Stimulated activated CD4-positive, alpha-beta T cell treated with anti-CD3 and anti-CD28 coated beads, Interleukin-12 subunit alpha, Interleukin-12 subunit beta, amount 100 ng/mL, for 48 hours (primary cell): ENCODE measurements at places on chromosomes 11 and 22.

DNA sequence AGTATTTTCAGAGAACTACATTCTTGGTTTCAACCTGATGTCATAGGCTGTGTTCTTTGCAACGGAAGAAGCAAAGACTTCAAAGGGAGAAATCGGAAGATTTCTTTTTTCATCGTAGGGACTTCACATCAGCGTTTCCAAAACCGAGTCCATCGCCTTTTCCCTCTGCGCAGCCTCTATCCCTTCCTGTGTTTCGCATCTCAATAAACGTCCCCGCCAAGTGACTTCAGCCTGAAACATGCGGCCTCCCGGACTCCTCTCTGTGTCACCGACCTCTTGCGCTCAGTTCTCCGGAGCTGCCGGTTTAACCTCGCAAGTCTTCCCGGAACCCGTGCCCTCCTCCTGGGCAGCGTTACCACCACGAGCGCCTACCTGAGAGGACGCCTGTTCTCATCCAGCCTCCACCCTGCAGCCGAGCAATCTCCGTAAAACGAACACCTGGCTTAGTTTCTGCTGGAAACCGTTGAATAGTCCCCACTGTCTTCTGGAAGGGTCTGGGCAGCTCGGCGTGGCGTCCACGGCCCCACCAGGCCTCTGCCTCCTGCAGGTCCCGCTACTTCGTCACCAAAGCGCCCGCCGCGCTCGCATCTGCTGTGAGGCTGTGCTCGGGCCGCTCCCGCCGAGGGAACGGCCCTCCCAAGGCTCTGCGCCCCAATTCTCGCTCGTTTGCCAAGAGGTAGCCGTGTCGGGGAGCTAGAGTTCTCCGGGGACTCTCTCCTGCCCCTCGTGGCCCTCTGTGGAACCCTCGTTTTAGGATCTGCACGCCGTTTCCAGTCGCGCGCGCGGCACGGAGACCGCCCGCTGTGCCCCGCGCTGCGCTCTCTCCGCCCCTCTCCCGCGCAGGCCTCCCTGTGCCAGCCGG lies at the start of gene GLB1L3:
Gene GLB1L3, plus strand, starts transcription at position 846 of the 862 bp plus-strand sequence. CDS start 362 bp downstream, outside the sequence.
- peak; percentile 68 for DNase-seq

DNA sequence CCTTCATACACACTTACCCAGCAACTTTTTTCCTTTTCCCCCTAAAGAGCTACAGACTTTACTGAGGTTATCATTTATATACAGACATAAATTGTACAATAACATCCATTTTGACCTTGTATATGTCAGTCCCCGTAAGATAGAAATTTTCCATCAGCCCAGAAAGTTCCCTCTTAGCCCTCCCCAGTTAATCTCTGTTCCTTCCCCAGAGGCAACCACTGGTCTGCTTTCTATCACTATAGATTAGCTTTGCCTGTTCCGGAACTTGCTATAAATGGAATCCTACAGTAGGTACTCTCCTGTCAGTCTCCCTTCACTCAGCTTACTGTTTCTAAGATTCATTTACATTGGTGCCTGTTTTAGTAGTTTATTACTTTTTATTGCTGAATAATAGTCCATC lies 54.9 kb downstream of the TSPAN18 start:
- DNase-seq = no peak

GRCh38 chr22:31284281-31285155 lies 7.8 kb downstream of the PIK3IP1 start:
- DNase-seq = no peak

- DNase-seq = no peak
These were observed 21.9 kb downstream of the SAMM50 start for GRCh38 chr22:43976861-43977795.

GRCh38 chr11:103322821-103323220 lies 213.6 kb downstream of the DYNC2H1 start:
- DNase-seq = no peak

DNA sequence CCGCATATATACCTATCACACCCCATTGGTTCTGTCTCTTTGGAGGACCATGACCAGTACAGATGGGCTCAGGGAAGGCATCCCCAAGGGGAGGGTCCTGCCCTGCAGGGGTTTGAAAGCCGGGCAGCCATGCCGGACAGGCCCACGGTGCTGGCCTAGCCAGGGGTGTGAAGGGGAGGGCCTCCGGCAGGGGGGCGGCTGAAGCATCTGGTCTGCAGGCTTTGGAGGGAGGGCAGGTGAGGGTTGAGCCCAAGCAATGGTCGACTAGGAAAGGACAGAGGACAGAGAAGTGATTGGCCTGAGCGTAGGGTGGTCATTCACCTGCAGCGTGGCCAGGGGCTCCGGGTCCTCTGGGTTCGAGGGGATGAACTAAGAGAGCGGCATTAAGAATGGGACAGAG lies 11.2 kb upstream of the CTSD start:
- no peak for DNase-seq

GRCh38 chr11:93869830-93870229 lies 19.4 kb upstream of the VSTM5 start:
- no peak for DNase-seq

DNA sequence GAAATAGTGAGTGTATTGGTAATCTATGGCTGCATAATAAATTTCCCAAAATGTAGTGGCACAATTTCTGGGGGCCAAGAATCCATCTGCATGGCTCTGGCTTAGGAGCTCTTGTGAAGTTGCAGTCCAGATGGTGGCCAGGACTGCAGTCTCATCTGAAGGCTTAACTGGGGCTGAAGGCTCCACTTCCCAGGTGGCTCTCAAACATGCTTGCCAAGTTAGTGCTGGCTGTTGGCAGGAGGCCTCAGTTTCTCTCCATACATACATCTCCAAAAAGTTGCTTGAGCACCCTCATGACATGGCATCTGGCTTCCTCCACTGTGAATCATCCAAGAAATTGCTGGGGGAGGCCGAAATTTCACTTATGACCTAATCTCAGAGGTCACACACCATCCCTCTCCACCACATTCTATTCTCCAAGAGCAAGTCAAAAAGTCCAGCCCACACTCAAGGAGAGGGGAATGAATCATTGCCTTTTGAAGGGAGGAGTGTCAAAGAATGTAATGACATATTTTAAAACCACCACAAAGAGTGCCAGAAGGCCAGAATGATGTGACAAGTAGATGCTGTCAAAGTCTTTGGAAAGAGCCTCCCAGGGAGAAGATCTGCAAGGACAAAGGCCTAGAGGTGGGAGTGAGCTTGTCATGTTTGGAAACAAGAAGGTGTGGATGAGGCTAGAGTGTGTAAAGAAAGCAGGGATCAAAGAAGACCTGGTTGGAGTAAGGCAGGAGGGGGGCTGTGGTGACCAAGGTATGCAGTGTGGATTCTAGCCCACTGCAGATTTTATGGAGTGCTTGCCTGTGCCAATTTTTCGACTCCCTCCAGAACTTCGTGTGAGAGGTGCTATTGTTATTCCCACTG lies 566.2 kb downstream of the MIAT start:
- no peak for DNase-seq

DNA sequence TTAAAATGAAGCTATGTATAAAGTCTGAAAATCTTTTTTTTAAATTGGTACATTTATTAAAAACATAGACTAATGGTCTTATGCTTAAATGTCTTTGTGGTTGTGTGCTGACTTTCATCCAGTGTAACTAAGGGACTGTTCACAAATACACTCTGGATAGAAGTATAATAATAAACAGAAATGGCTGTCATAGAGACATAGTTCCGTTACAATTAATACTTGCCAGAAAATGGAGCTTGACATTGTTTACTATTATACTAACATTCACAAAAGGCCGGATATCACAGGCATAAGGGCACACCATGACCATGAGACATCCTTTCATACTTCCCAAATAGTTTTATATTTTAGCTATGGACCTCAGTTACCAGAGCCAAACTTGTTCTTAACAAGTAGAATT lies 161.3 kb downstream of the DDX10 start:
- DNase-seq = no peak

GRCh38 chr11:57312511-57313021 lies 12.2 kb downstream of the TNKS1BP1 start:
- DNase-seq = no peak

- no peak for DNase-seq
These were observed 138.1 kb upstream of the SORL1-AS1 start for GRCh38 chr11:121590772-121591404.

GRCh38 chr11:26715133-26715532 lies 6.7 kb downstream of the SLC5A12 start:
- DNase-seq = no peak

GRCh38 chr11:2319791-2320472 lies 18.1 kb downstream of the TSPAN32 start:
- DNase-seq = no peak

- no peak for DNase-seq
These were observed 23.2 kb downstream of the RTN4RL2 start for GRCh38 chr11:57483562-57483918.

DNA sequence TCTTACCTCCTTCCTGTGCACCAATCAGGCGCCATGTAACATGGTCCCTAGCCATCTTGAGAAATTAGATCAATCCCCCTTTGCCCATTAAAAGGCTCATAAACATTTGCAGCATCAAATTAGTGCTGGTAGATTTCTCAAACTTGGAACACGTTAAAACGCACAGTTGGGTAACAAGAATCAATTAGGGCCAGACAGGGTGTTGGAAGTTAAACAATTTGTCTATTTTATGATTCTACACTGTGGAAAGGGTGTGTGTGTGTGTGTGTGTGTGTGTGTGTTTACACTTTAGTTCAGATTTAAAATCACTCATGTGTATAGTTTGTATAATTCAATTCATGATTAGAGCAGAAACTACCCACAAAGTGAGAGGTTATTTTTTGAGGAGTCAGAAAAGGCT lies 682.0 kb downstream of the OPCML start:
- DNase-seq = no peak

GRCh38 chr11:121895919-121896318 lies 220.1 kb downstream of the BLID start:
- no peak for DNase-seq

DNA sequence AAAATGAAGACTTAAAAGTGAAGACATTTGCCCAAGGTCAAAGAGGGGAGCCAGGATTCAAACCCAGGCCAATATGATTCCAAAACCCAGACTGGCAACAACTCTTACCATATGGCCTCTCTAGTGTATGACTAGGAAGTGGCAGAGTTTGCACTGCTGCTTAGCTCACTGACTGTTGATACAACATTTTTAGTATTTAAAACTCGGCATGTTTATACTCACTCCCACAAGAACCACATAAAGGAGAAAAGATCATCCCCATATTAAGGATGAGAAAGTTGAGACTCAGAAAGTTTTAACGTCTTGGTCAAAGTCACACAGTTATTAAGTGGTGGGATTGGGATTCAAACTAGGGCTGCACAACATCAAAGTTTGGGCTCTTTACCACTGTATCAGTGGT lies 81.7 kb downstream of the CCDC34 start:
- no peak for DNase-seq

GRCh38 chr11:16610213-16610737 lies 128.2 kb upstream of the C11orf58 start:
- no peak for DNase-seq

GRCh38 chr11:15638386-15638787 lies 523.7 kb downstream of the INSC start:
- no peak for DNase-seq

- no peak for DNase-seq
These were observed 27.4 kb downstream of the LIF start for GRCh38 chr22:30219049-30219654.

DNA sequence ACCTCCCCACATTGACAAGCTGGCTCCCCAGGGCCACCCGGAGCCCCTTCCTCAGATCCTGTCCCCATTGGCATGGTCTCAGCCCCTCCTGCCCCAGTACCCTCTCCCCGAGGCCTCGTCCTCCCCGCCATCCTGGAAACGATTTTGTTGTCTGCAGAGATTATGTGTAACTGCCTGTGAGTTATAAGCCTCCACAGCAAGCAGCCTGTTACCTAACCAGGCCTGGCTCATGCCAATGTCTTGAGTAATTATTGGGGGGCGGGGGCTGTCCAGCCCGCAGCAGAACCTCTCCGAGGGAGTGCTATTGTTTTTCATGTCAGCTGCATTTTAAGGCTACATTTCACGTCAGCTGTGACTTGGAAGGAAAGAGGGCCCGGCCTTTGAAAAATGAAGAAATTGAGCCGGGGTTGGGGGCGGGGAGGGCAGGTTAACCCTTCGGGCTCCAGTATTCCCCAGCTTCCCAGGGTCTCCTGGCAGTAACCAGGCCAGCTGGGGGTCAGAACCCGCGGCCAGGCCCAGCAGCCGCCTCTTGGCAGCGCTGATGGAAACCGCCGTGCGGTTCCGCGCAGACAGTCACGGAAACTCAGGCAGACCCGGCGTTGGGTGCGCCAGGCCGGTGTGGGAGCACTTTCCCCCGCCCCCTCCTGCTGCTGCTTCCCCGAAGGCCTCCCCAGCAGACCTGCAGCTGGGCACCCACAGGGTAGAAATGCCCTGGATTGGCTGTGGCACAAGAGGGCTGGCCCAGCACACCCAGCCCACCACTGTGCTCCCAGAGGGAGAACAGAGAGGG lies 59.5 kb downstream of the CDKN1C start:
- no peak for DNase-seq

DNA sequence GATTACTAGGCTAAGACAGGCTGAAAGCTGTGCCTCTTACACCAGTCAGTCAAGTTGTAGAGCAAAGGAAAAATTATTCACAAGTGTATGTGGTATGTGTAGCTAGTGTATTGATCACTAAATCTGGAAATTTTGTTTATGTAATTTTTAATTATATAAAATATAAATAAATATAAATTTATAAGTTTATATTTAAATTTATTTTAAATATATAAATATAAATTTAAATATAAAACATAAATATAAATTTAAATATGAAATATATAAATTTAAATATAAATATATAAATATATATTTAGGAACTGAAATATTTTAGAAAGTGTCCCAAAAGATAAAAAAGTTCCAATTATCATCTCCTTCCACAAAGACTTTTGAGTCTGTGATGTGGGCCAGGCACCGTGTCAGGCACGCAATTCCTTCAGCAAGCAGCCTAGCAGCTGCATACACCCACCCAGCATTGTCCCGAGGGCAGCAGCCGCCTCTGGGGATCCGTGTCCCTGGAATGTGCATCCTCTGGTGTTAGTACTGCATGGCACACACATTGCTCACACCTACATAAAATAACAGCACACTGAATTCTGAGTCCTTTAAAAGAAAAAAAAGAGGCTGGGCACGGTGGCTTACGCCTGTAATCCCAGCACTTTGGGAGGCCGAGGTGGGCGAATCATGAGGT lies 1098.0 kb downstream of the BRD1 start:
- DNase-seq = no peak
